ENCODE measurements at places on chromosomes 12 and 14.

DNA sequence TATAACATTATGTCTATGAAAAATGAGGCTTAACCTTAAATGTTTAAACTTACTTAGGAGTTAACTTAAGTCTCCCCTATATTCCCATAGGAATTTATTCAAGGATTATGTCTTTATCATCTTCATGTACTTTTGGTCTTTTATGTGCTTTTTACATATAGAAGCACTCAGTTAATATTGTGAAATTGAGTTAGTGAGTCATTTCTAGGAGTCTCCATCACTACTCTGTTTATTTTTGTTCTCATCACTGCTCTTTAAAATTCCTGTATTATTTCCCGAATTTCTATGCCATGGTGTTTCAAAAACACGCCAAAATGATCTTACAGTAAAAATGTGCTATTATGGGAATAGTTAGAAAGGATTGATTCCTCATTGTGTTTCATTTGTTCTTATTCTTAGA lies 31.6 kb downstream of the TBC1D15 start:
- DNase-seq = no peak

DNA sequence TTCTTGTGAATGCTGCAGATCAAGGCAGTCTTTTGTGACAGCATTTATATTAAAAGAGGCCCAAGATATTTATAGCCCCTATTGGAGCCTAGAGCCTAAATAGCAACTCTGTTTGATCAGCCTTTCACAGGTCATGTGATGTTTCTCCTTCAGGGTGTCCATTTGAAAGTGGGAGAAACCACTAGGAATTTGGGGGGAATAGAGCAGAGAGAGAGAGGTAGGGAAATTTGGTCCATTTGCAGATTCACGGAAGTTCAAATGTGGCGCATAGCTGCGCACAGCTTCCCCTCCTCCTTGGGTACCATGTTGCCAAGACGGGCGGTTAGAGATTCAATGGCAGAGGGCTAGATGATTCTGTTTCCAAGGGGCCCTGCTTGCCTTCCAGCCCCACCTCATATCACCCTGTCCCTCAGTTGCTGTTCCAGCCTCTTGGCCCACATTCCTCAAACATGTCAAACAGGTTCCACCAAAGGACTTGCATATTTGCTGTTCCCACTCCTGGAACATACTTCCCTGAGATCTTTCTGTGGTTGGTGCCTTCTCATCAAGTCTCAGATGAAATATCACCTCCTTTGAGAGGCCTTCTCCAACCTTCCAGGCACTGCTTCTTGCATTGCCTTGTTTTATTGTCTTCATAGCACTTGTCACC lies 220.8 kb downstream of the CHST11 start:
- peak; percentile 45 for DNase-seq

- DNase-seq = no peak
Observed at GRCh38 chr14:77822307-77822706, 22.4 kb downstream of the ADCK1 start.

- no peak for DNase-seq
Observed at GRCh38 chr12:3418609-3419390, 72.2 kb upstream of the PRMT8 start.

- peak; percentile 62 for DNase-seq
Observed at GRCh38 chr14:102568115-102568614, 24.3 kb upstream of the RCOR1 start.

- no peak for DNase-seq
Observed at GRCh38 chr12:68911197-68911718, 21.7 kb downstream of the CPM start.

GRCh38 chr12:104604070-104604994 lies 147.6 kb downstream of the CHST11 start:
- peak; percentile 97 for DNase-seq

DNA sequence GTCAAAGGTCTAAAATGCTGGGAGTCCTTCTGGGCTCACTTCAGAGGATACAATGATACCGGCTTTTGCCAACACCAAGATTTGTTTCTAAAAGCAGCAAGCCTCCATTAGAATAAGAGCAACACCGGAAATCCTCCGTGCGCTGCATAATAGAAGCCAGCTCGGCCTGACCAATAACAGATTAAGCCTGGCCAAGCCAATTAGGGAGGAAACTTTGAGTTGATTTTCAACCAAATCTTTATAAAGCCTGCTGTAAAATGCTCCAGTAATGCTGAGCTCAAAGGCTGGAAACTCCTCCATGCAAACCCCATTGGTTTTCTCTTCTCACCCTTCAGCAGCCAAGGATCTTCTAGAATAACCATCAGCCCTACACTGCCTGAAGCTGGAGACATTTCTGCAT lies 150.1 kb downstream of the NTF3 start:
- peak; percentile 5 for DNase-seq

DNA sequence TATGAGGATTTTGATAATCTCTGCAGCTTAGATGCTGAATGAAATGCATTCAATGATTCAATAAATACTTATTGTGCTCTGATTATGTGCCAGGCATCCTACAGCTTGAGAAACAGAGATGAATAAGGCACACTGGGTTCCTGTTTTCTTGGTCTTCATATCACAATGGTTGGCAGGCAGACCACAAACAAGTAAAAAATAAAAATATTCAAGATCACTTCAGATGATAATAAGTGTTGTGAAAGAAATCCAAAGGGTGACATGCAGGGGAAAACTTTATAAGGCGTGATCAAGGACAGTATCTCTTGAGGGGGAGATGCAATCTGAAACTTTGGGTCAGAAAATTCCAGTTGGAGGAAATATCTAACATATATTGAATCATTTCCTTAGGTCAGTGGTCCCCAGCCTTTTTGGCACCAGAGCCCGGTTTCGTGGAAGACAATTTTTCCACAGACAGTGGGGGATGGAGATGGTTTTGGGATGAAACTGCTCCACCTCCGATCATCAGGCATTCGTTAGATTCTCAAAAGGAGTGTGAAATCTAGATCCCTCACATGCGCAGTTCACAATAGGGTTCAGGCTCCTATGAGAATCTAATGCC lies 73.7 kb upstream of the RAP1B start:
- DNase-seq = no peak

- DNase-seq = peak; percentile 20
Observed at GRCh38 chr12:53939141-53940108, 794 bp downstream of the HOXC13 start.

DNA sequence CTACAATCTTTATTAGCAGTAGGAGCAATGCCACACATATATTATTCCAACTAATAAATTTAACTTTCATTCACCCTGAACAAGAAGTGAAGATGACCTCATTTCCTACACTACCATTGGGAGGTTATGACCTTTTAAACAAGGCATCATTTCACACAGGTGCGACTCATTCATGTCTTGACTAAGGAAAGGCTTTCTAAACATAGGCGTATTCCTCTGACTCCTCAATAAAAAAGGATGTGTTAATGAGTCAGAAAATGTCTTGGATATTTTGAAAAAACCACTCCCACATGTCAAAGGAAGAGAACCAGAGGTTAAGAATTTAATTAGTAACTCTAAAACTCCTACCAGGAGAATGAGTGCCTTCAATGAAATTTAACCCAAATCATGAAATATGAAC lies 115.2 kb downstream of the PRICKLE1 start:
- peak; percentile 96 for DNase-seq

Data from kidney tubule cell (primary cell).